ENCODE measurements at places on chromosomes 16 and 17. TPM values are rescaled to one million over a fixed set of nuclear protein-coding genes. Genes with fewer than 3 reads are reported as not detected.

GRCh38 chr16:49986351-49987124 is 38.5 kb upstream of the CNEP1R1 start:
- DNase-seq = no peak

The G6PC1 gene
- polyA plus RNA-seq = 5.6 TPM

DNA sequence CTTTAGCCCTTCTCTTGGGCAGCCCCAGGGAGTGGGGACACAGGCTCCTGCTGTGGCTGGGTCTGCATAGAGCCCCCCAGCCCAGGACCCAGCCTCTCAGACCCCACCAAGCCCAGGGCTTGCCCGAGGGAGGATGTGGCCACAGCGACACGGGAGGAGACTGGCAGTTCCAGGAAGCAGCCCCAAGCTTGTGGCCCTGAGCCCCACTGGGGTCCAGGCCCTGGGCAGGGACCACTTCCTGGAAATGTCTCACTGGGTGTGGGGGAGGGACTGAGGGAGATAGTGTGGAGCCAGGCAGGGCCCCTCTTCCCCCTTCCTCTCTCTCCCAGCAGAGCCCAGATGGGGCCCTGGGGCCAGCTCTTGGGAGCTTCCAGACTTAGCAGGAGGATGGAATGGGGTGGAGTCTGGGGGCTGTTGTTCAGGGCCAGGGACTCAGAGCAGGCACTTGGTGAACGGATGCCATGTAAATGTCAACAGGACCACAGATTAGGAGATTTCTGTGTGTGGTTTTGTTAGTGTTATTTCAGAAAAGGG is 35.3 kb downstream of the ADGRG5 start:
- DNase-seq = no peak

- no peak for DNase-seq
These were observed 69.8 kb downstream of the KSR1 start for GRCh38 chr17:27525836-27526603.

- DNase-seq = no peak
These were observed 4.2 kb upstream of the FBXL16 start for GRCh38 chr16:709566-710499.

- no peak for DNase-seq
These were observed 13.6 kb downstream of the GNA13 start for GRCh38 chr17:65042946-65043345.

The CLEC10A gene
- 0.47 TPM for polyA plus RNA-seq

DNA sequence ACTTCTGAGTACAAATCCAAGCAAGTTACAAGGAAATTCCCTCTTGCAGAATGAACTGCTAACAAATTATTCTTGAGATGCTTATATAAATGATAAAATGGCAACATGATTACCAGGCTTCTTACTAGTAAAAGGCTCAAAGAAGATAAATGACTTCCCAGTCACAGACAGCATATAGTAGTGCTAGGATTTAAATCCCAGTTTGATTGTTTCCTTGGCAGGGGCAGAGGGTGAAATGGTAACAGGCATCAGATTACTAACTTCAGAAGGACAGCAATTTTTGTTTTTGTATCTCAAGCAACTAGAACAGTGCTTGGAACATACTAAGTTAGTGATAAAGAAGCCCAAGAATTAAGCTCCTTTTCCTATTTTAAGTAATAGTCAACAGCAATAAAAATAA is 102.8 kb downstream of the SSH2 start:
- no peak for DNase-seq

GRCh38 chr16:58411736-58412614 is 19.7 kb downstream of the GINS3 start:
- no peak for DNase-seq

The KCNG4 gene
- polyA plus RNA-seq = 0.07 TPM

- no peak for DNase-seq
These were observed 111.8 kb downstream of the SMG6 start for GRCh38 chr17:2191785-2192184.

DNA sequence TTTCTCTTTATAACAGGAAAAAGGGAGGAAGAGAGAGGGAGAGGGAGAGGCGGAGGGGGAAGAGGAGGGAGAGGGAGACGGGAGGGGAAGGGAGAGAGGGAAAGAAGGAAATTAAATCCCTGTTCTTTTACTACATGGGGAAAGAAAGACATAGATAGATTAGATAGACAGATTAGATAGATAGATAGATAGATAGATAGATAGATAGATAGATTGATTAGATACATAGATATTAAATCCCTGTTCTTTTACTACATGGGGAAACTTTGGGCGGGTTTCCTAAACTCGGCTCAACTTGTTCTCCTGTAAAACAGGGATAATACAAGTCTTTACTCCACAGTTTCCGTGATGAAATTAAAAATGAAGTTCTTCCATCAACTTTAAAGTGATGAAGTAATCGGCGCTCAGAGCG is 661 bp downstream of the RFWD3 start:
- no peak for DNase-seq

The QPRT gene
- 148 TPM for polyA plus RNA-seq

- DNase-seq = no peak
These were observed 28.5 kb downstream of the CLEC3A start for GRCh38 chr16:78050734-78051400.

The ITGB4 gene
- 9.6 TPM for polyA plus RNA-seq

DNA sequence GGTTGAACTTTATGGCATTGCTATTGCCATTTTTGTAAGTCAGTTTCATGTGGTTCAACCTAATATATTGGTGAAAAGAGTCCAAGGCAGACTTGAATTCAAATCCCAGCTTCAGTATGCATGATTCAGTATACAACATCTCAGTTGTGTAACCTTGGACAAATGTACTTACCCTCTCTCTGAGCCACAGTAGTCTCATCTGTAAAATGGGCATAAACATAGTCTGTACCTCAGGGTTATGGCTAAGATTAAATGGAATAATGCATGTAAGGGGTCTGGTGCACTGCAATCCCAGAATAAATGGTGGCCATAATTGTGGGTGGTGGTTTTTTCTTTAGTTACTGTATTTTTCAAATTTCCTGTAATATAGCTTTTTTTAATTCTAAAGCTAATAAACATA is 4.7 kb upstream of the ADAP2 start:
- DNase-seq = no peak

DNA sequence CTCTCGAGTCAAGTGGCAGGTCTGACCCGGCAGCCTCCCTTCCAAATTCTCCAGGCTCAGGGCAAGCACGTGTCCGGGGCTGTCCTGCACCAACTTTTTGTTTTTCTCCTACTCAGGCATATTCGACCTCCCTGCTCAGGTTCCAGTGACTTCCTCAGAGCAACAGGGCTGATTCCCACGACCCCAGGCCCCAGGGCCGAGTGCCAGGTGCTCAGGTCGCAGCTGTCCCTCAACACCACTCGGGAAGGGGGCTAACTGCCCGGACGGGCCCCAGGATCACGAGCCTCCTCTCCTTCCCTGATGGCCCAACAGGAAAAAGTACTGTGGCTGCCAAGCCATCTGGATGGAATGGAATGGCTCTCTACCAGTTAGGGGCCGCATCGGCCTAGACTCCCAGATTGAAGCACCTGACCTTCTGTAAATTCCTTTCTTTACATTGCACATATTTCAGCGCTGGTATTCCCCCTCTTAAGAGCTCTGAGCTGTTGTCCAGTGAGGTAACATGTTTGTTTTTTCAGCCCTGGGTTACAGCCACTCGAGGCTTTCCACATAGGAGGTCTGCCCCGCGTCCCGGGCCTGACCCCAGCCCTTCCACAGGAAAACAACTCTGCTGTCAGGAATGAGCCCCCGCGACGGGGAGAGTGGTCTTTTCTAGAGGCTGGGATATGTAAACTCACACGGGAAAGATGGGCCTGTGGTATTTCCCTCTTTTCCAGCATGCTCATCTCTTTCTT is 25.0 kb downstream of the NXN start:
- DNase-seq = no peak

GRCh38 chr16:8631373-8631772 is 9.9 kb downstream of the METTL22 start:
- DNase-seq = no peak

The ABAT gene
- 73.5 TPM for polyA plus RNA-seq

GRCh38 chr17:13909901-13910519 is 159.3 kb upstream of the COX10 start:
- no peak for DNase-seq

The SULT1A1 gene
- 30.8 TPM for polyA plus RNA-seq

DNA sequence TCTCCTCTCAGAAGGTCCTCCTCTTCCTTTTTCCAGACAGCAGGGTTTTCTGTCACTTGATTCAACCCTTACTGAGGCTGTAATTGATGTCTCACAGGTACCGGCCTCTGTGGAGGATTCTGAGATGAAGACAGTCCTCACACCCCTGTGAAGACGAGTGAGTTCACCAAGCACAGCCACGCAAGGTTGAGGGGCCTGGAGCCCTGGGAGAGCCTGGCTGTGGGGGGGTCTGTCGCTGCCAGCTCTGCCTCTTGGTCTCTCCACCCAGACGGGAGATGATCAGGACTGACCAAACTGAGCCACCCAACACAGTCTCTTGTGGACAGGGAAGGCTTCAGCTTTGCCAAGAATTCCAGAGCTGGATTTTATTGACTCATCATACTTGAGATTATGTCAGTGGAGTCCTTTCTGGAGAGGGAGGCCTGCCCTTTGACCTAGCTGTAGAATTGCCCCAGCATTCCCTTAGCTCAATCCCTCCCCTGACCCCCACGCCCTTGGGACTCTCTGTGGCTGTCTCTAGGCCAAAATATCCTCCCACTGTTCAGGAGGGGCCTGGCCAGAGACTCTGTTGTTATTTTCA is 51.1 kb upstream of the CRHR1 start:
- no peak for DNase-seq

Data from left kidney (tissue), 8 donors.